Endothelial cell (in vitro differentiated cells): ENCODE measurements at places on chromosomes 11 and 22.

- H3K4me3 ChIP-seq = no peak overlapping the region
- no peak overlapping the region for H3K27ac ChIP-seq
- peaks cover 5% of the 10 kb centered on the region for H3K27me3 ChIP-seq
These were observed 32.5 kb downstream of the SYT13 start for GRCh38 chr11:45253640-45254039.

- H3K4me1 ChIP-seq = peaks cover 4% of the 10 kb centered on the region
- peaks cover 5% of the 10 kb centered on the region for H3K27me3 ChIP-seq
- H3K4me3 ChIP-seq = no peak overlapping the region
- H3K36me3 ChIP-seq = no peaks in the 10 kb centered on the region
These were observed 204.4 kb downstream of the NAV2 start for GRCh38 chr11:19917069-19917468.

DNA sequence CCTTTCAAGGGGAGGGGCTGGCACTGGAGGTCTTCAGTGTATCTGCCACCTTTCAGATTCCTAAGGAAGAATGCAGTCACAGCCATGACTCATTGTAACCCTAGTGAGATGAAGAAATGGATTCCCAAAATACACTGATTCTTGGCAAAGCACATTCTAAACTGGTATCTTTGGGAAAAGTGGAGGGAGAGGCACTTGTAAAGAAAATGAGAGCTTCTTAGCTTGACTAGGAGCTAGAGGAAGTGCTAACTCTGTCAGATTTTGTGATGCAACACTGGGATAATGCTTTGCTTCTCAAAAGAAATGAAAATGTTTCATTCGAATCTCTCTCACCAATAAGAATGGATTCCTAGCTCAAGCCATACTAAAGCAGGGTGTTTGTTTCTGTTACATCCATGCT, 14.3 kb downstream of the NRIP3 start:
- H3K4me1 ChIP-seq = no peaks in the 10 kb centered on the region
- H3K27me3 ChIP-seq = peaks cover 1% of the 10 kb centered on the region
- H3K4me3 ChIP-seq = no peak overlapping the region
- no peak overlapping the region for H3K27ac ChIP-seq

DNA sequence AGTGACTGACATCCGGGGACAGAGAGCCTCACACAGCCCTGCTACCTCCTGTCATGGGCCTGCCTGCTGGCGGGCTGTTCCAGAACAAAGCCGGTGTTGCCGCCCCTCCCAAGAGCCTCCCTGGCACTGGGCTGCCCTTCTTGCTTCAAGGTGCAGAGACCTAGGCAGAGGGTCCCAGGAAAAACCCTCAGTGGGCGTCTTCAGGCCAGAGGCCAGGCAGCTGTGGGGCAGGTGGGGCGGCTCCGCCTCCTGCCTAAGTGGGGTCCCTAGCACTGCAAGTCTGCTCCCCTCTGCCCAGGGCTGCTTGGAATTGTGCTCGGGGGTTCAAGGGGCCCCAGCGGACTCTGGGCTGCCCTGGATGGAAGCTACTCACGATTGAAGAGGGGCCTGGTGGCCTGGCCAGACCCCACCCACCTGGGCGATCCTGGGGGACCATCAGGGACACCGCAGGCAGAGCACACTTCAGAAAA, 20.4 kb upstream of the GNB1L start:
- H3K27me3 ChIP-seq = peaks cover 5% of the 10 kb centered on the region
- no peak overlapping the region for H3K27ac ChIP-seq
- H3K4me3 ChIP-seq = no peak overlapping the region
- peaks cover 1% of the 10 kb centered on the region for H3K4me1 ChIP-seq
- H3K36me3 ChIP-seq = no peaks in the 10 kb centered on the region
- DNase-seq = no peak

GRCh38 chr11:12472401-12473005, 95.1 kb downstream of the PARVA start:
- no peak overlapping the region for H3K4me3 ChIP-seq
- no peak for DNase-seq
- H3K27me3 ChIP-seq = peaks cover 2% of the 10 kb centered on the region
- peaks cover 19% of the 10 kb centered on the region for H3K36me3 ChIP-seq

DNA sequence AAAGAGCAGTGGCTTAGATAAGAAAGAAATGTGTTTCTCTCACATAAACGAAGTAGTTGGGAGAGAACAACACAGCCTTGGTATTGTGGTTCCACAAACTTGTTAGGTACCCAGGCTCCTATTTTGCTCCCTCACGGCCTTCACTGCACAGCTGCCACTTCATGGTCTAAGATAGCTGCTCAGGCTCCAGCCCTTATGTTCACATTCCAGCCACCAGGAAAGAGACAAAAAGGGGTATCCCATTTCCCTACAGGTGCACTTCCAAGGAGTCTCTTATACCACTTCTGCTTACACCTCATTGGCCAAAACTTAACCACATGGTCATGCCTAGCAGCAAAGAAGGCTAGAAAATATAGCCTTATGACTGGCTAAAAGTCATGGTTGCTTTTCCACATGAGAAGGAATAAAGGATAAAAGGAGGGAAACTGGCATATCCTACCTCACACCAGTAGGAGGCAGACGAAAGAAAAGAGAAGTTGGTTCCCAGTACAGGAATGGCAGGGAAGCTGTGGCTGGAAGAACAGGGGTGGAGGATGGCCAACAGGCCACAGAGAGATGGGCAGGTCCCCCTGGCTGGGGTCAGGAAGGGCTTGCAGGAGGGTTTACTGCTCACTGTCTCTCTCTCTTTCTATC, 5.4 kb upstream of the HDHD5 start:
- no peak overlapping the region for H3K4me3 ChIP-seq
- no peak for DNase-seq
